ENCODE measurements at places on chromosomes 4 and X. TPM values are rescaled to one million over a fixed set of nuclear protein-coding genes. Genes with fewer than 3 reads are reported as not detected.

DNA sequence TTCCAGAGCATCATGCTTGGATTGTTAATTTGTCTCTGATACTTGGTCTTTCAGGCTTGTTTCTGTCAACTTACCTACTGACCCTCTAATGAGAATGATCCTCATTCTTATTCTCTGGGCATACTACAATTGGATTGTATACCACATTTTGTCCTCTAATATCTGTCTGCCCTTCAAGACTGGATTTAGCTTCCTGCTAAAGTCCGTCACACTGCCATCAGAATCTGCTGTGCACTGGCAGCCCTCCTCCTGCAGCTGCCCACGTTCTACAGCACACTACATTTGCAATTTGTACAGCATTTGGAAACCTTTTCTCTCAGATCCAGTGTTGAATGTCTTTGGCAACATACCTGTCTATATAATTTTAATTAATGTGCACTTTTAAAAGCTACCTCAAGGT is 183.1 kb downstream of the ZNF330 start:
- H3K4me3 ChIP-seq, result no peak overlapping the region
- no peaks in the 10 kb centered on the region for H3K36me3 ChIP-seq
- DNase-seq, result no peak
- H3K27ac ChIP-seq, result no peak overlapping the region
- H3K27me3 ChIP-seq, result peaks cover 8% of the 10 kb centered on the region

The CD38 gene
- not detected for total RNA-seq

- peak overlapping the region; percentile 38 for H3K4me3 ChIP-seq
- peak overlapping the region; percentile 68 for H3K27ac ChIP-seq
- no peak for DNase-seq
- H3K27me3 ChIP-seq, result no peaks in the 10 kb centered on the region
- no peaks in the 10 kb centered on the region for H3K36me3 ChIP-seq
Observed at GRCh38 chrX:44871114-44871645, 1.8 kb upstream of the KDM6A start.

The ZNF674 gene
- total RNA-seq, result 5.7 TPM
